NCI-H460 (cell line): ENCODE measurements at places on chromosomes 6 and 20.

DNA sequence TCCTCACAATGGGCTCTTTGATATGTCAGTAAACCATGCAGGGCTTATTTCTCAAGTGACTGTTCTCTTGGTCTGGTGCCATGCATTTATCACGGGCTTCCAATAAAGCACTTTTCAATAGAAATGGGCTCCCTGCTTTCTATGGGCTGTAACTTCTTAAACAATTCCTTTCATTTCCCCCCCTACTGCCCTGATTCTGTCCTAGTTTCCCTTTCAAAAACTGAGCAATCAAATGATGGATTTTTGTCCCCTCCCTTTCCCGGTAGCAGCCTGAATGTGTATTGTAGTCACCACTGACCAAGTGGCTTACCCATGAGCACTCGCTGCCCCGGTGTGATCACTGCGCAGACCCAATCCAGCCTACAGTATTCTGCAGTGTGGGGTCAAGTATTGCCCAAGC is 13.9 kb downstream of the RPS10 start:
- DNase-seq: no peak

DNA sequence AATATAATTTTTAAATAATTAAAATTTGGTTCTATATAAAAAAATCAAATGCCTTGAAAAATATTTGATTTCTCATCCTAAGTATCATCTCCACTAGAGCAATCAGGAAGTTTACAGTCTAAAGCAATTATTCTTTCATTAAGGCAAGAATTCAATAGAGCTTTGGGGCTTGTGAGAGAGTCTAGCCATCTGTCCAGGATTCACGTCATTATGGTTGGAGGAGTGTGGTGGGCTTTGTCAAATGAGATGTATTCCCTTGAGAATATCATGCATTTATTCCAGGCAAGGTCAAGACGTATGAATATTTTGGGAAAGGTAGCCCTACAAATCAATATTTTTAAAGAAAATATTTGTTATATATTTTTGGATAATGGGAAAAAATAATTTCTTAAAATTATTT is 132.4 kb downstream of the ELOVL4 start:
- DNase-seq: no peak

GRCh38 chr6:112651239-112651638 is 304.1 kb downstream of the RFPL4B start:
- DNase-seq: no peak

DNA sequence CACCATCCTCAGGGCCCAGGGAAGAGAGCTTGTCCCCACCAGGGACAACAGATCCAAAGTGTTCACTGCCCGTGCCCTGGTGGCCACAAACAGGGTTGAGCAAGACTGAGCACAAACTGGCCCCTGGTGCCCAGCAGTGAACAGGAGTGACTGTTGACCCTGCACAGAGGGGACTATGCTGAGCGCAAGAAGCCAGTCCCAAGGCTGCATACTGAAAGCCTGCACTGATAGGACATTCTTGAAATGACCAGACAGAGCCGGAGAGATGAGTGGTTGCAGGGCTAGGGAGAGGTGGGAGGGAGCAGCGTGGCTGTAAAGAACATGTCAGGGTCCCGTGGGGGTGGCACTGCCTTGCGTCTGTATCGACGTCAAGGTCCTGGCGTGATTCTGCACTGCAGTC is 2.9 kb upstream of the FNDC11 start:
- no peak for DNase-seq

GRCh38 chr6:15342114-15342513 is 96.2 kb downstream of the JARID2 start:
- DNase-seq: no peak

GRCh38 chr6:12545619-12546409 is 170.8 kb upstream of the PHACTR1 start:
- DNase-seq: peak; percentile 12

GRCh38 chr6:28747631-28748157 is 176.1 kb downstream of the TRIM27 start:
- peak; percentile 89 for DNase-seq
